H9 (cell line): ENCODE measurements at places on chromosomes 2 and 18. TPM values are rescaled to one million over a fixed set of nuclear protein-coding genes. Genes with fewer than 3 reads are reported as not detected.

Gene CYS1
- total RNA-seq = 0.07 and 0.35 TPM in 2 replicates

Gene NR4A2
- total RNA-seq = 1.5 and 2.0 TPM in 2 replicates

Gene MSGN1
- total RNA-seq = not detected in 2 replicates

Gene KRTCAP3
- total RNA-seq = 49.9 and 57.3 TPM in 2 replicates

DNA sequence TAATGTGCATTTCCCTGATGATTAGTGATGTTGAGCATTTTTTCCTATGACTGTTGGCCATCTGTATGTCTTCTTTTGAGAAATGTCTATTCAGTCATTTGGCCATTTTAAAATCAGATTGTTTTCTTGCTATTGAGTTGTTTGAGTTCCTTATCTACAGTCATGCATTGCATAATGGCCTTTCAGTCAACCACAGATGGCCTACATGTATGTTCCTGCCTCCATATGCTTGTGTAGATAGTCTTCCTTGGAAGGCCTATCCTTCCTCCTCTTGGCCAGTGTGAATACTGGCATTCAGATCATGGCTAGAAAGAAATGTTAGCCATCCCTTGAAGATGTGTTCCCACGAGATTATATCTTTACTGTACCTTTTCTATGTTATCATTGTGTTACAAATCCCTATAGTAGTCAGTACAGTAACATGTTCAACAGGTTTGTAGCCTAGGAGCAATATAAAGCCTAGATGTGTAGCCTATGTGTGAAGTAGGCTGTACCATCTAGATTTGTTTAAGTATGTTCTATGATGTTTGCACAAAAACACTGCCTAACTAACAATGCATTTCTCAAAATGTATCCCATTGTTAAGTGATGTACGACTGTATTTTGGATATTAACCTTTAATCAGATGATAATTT, 65.6 kb upstream of the CD302 start:
- H3K4me3 ChIP-seq = no peak overlapping the region
- H3K36me3 ChIP-seq = no peaks in the 10 kb centered on the region
- no peaks in the 10 kb centered on the region for H3K27me3 ChIP-seq
- H3K27ac ChIP-seq = no peak overlapping the region
- H3K4me1 ChIP-seq = no peaks in the 10 kb centered on the region

DNA sequence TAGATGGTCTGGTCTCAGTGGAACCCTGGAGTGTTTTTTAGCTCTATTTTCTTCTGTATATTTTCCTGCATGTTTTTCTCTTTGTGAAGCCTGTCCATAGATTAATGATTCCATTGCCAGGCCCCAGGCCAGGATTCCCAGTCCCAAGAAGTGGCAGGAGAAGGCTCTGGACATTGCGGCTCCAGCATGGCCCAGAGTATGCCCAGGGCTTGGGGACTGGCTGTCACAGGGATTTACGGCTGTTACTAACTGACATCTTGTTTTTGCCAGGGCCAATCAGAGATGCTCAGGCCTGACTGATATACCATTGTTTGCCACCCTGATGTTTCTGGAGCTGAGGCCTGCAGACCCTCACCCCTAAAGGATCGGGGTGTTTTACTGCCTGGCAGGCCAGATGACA, 59.0 kb downstream of the PRKCE start:
- H3K27ac ChIP-seq = no peak overlapping the region
- H3K36me3 ChIP-seq = peaks cover 3% of the 10 kb centered on the region; the same call in 1 of the 2 replicates
- H3K27me3 ChIP-seq = no peaks in the 10 kb centered on the region

Gene GALNT13
- total RNA-seq = 6.6 and 6.7 TPM in 2 replicates
